C1 segment of cervical spinal cord (tissue), 14 donors: ENCODE measurements at places on chromosomes 2 and 18.
A peak's percentile ranks its signal among the peaks of the same experiment; 100 is the strongest.

GRCh38 chr2:1907849-1908533 is 163.7 kb upstream of the PXDN start:
- DNase-seq, result no peak

DNA sequence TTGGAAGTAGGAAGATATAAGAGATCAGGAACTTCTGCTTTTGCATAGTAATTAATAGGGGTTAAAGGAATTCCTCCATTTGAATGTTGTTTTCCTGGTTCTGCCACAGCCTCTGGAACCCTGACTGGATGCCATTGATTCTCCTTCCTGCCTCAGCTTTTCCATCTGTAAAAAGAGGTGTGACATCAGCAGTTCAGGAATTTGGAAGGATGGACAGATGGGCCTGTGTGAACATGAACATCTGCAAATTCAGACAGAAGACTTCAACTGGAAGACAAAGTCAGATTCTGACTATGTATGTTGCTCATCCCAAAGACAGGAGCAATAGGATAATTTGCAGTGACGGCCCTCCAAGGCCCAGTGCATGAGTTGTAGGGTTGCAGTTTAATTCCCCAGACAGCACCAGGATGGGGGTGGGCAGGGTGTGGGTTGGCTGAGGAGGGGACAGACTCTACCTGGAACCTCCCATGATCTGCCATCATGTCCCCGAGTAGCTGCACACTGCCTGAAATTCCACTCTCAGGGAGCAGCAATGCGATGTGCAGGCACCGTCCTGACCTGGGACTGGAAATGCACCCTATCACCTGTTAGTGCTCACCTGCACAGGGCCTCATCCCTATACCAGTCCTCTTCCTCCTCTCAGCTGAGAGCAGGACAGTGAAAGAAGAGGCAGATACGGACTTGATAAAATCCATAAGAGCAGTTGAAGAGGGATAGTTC is 98.9 kb upstream of the EPAS1 start:
- DNase-seq, result no peak

GRCh38 chr2:240233885-240234502 is 93.5 kb upstream of the OTOS start:
- no peak for DNase-seq

- DNase-seq, result no peak
These were observed 1.7 kb downstream of the ALLC start for GRCh38 chr2:3659447-3660432.

- no peak for DNase-seq
These were observed 60.9 kb downstream of the ARL4C start for GRCh38 chr2:234435836-234436481.

- DNase-seq, result no peak
These were observed 813.0 kb downstream of the MBD2 start for GRCh38 chr18:53411511-53411910.

DNA sequence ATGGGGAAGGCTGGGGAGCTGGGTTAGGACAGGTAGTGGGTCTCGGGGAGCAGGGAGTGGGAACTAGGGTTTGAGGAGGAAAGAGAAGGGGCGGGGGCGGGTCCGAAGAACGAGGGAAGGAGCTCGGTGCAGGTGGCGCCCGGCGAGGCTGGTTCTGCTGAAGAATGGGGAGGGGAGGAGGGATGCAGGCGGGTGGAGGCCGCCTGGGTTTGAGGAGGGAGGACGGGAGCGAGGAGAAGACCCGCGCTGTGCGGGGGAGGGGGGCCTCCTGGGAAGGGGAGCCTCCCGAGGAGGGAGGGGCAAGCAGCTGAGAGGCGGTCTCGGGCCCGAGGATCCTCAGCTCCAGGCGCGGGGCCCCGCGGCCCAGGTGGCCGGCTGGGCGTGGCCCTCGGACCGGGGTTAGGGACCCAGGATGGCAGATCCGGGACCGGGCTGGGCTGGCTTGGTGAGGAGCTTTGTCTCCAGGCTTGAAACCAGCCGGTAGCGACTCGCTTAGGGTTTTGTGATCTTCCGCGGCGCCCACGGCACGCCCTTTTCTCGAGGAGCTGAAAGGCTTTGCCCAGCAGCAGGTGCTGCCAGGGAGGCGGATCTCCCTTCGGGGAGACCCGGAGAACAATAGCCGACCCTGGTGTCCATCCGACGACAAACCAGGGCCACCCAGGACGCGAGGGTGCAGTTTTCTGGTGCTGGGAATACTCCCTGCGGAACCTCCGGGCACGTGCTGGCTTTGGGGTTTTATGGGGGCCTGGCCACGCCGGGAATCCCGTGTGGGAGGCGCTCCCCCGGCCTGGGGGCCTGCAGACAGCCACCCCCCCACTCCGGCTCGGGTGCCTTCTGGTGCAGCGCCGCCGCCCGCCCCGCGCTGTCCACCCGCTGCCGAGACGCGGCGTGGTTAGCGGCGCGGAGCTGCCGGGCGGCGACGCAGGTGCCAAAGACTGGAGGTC is 1.4 kb downstream of the DPYSL5 start:
- peak; percentile 49 for DNase-seq

DNA sequence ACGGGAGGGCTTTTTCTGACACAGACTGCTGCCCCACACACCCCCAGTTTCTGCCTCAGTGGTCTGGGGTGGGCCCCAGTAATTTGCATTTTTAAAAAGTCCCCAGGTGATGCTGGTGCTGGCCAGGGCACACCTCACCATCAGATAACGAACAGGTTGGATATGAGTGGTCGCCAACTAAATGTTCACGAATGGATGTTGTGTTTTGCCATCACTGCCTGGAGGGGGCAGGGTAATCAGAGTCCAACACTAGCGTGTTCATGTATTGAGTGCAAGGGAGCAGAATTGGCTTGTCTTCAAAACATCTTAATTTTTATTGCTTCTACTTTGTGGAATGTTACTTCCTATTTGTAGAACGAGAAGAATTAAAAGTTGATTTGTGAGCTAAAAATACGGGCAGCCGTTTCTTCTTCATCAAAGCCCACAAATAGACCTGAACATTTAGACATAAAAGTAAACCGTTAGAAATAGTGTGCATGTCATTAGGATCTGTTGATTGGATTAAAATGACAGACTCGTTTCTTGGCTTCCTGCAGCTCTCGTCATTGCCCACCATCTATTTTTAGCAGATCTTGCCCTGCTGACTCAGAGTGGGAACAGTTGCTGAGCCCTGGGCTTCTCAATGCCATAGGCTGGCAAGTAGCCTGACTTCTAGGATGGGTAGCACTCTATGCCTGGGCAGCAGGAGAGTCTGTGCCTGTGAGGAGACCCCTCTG is 45.2 kb downstream of the NCK2 start:
- peak; percentile 41 for DNase-seq

DNA sequence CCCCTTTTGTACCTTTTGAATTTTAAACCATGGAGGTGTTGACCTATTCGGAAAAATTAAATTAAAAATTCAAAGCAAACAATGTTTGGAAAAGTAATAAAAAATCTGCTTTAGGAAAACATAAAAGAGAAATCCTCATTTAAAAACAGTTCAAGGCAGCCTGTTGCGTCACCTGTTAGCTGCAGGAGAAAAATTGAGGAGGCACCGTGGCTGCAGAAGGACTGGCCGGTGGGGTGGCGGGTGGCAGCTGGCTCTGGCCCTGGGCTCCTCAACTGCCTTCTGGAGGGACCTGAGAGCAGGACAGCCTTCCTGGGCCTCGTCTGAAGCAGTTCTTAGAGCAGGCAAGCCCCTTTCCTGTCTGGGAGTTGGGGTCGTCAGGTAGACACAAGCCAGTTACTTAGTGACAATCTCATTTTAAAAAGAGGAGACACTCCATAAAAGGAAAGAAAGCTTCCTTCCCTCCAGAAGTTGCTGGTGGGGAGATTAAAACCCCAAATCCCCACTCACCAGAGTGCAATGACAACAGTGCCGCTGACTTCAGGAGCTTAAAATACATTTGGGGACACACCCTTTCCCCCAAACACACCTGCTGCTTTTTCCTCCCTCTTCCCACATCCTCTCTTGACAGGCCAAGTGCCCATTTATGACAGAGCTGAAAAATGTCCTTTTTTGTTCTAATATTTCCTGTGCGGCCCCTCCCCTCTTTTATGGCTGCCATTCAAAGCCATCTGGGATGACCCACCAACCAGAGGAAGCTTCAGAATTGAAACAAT is 9.7 kb downstream of the ZBTB7C start:
- no peak for DNase-seq

DNA sequence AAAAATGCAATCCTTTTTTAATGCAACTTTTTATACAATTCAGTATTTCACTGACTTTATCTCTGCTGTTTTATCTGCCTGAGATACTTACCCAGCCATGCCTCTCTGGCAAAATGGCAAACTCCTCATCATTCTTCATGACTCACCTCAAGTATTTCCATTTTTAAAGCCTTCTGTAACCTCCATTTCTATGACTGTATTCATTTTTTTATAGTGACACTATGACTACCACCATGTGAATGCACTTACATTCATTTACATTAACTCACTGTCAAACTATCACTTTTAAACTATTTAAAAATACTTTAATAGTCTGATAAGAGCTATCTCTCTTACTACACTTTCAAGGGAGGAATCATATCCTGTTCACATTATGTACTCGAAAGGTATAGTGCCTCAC is 99.4 kb upstream of the SCN7A start:
- DNase-seq, result no peak

DNA sequence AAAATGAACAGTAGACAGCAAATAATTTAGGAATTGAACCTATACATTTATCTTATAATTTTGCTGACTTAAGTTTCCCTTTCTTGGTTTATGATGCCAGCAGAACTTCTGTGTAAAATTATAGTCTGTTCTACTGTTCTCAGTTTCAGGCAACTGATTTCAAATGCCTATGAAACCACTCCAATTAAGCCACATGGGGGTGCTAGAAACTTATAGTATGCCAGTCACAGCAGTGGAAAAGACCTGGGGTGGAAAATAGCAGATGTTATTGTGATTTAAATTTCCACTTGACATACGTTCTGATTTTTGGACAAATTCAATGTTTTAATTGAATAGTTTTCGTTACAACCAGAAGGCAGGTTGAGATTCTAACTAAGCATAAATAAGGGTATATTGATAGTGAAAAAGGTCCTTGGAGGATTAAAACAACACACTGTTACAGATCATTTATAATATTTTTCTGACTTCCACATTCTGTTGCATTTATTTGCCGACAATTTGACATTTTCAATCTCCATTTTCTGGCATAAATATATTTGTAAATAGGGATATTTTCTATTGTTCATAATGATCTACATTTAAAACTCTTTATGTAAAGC is 61.4 kb downstream of the CPS1 start:
- no peak for DNase-seq

GRCh38 chr2:186949726-186950256 is 100.8 kb upstream of the ZSWIM2 start:
- no peak for DNase-seq

GRCh38 chr2:85913884-85914881 is 25.4 kb upstream of the ST3GAL5 start:
- no peak for DNase-seq

GRCh38 chr2:210660-211059 is 53.2 kb downstream of the SH3YL1 start:
- no peak for DNase-seq

DNA sequence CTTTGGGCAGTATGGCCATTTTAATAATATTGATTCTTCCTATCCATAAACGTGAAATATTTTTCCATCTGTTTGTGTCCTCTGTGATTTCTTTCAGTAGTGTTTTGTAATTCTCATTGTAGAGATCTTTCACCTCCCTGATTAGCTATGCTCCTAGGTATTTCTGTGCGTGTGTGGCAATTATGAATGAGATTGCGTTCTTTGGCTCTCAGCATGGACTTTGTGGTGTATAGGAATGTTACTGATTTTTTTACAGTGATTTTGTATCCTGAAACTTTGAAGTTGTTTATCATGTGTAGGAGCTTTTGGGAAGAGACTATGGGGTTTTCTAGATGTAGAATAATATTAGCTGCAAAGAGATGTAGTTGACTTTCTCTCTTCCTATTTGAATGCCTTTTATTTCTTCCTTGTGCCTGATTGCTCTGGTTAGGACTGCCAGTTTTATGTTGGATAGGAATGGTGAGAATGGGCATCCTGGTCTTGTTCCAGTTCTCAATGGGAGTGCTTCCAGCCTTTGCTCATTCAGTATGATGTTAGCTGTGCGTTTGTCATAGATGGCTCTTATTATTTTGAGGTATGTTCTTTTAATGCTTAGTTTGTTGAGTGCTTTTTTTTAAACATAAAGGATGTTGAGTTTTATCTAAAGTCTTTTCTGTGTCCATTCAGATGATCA is 27.0 kb upstream of the THUMPD2 start:
- DNase-seq, result no peak

DNA sequence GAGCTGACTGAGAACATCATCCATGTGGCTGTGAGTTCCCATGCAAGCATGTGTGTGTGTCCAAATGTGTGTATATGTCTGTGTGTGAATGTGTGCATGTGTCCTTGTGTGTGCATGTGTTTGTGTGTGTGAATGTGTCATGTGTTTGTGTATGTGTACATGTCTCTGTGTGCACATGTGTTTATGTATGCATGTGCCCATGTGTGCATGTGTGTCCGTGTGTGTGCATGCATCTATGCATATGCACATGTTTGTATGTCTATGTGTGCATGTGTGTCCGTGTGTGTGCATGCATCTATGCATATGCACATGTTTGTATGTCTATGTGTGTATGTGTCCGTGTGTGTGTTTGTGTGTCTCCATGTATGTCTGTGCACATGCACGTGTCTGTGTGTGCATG is 99.7 kb downstream of the LBH start:
- no peak for DNase-seq

DNA sequence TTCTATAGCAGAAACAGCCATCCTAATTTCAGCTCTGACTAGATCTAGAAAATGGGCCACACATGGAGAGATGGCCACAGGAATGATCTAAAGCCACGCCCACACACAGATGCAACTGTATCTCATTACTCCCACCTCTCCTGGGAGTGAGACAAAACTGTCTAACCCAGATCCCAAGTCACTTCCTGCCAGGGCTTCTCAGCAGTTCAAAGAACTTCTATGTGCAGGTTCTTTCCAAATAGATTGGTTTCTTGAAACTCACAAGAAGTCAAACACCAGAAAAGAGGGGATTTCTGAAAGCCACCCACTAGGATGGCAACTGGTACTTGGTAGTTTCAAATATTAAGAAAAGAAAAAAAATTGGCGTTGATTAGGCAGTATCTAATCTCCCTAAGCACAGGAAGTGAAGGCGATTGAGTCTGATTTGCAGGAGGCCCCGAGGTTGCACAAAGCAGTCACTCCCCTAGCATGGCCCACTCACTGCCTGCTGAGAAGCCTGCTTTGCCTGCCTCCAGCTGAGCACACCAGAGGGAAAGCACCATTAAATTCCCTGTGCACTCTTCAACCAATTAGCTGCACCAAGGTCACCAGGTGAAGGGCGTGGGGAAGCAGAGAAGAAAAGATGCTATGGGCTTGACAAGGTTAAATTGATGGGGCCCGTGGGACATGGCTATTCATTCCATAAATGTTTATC is 51.1 kb downstream of the PAPOLG start:
- no peak for DNase-seq

- DNase-seq, result no peak
These were observed 14.0 kb downstream of the ITGA4 start for GRCh38 chr2:181471226-181471625.

DNA sequence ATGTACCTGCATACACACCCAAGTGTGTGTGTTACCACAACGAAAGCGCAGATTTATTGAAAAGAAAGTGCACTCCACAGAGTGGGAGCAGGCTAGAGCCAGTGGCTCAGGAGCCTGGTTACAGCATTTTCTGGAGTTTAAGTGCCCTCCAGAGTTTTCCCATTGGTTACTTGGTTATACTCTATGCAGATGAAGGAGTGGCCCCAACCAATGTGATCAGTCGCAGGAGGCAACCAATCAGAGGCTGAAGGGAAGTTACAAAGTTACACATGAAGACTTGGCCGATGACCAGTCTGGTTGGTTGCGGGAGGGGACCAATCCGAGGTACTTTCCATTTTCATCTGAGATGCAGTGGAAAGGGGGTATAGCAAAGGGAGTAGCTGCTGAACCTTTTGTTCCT is 13.5 kb upstream of the PRLH start:
- no peak for DNase-seq

GRCh38 chr2:36480028-36480427 is 117.9 kb downstream of the FEZ2 start:
- DNase-seq, result no peak
